ENCODE measurements at places on chromosomes 5 and 9.

DNA sequence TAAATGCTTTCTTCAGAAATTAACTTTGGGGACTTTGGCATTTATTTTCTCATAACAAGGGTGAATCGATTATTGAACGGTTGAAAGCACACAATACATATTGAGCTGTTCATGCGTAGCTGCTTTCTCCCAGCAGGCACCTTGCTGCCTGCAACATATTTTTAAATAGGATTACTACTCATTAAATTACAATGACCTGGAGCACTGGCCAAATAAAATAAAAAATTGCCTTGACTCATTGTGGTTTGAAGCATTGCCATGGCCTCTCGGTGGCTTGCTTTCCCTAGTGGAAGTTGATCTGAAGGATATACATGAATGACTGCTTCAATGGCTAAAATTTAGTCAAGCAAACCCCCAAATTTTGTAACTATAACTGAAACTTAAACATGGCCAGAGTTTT is 181.6 kb upstream of the NUDT12 start:
- no peak for DNase-seq

DNA sequence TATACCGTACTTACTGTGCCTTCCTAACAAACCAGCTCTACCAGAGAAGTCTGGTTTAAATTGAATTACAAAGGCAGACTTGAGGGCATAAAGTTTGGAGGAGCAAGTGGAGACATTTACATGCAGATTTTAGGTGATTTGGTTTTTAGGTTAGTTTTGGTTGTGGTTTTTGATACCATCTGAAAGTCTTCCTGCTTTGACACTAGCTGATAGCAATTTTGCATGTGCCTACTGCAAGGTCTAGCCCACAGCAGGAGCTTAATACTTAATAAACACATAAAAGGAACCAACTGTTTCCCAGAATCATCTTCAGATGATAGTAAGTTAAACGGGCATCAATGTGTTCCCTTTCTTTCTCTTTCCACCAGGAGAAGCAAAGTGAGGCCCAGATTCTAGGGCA is 3.4 kb upstream of the ESM1 start:
- no peak for DNase-seq

GRCh38 chr9:74498621-74499095 is 1.5 kb downstream of the RORB start:
- DNase-seq: no peak

DNA sequence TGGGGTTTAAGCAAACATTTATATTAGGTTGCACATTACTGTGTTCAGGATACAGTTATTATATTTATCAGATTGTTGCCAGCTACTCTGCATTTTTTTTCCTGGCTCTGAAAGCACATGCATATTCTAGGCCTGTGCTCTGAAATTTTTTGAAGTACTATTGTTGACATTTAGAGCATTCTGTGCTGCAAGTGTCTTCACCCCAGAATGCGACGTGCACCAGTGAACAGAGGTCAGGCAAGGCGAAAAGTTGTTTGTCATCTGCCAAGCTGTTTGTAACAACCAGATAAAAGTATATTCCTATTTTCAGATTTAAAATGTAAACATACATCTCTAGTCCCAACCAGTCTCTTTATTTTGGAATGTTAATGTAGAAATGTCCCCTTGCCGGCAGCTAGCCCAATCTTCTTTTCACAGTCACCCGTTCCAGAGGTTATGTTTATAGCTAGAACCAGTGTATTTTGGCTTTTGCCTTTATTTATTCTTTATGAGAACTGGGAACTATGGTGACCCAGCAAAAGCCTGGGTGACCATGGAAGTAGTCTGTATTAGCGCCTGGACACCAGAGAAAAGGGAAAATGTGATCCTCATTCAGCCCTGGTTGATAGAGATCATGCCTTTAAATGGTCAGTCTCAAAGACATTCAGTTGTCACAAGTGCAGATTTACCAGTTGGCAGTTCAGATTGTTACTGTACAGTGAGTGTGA is 84.6 kb downstream of the NDUFAF2 start:
- no peak for DNase-seq

GRCh38 chr9:132235894-132236661 is 74.2 kb downstream of the NTNG2 start:
- peak; percentile 61 for DNase-seq

DNA sequence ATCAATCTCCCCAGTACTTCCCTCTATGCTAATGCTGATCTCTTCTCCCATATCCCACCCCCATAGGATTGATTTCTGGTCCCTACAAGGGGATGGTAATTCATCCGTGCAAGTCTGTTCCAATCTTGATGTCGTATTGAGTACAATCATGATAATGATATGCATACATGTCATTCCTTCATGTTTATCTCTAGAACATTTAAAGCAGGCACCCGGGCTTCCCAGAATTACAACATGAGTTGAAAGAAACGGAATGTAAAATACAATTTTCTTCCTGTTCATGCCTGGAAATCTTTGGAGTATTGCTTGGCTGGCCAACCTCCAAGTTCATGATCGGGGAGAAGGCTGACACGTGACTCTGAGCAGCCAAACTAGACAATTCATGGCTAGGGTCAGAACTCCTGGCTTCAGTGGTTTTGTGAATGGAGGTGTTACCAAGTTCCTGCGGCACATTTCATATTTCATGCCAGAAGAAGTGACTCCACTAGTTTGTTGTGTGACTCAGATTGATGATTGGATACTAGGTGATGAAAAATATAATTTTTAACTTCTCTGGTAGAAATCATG is 66.6 kb downstream of the C9orf152 start:
- peak; percentile 93 for DNase-seq

- DNase-seq: no peak
Observed at GRCh38 chr9:11931751-11932150, 761.4 kb upstream of the TYRP1 start.

DNA sequence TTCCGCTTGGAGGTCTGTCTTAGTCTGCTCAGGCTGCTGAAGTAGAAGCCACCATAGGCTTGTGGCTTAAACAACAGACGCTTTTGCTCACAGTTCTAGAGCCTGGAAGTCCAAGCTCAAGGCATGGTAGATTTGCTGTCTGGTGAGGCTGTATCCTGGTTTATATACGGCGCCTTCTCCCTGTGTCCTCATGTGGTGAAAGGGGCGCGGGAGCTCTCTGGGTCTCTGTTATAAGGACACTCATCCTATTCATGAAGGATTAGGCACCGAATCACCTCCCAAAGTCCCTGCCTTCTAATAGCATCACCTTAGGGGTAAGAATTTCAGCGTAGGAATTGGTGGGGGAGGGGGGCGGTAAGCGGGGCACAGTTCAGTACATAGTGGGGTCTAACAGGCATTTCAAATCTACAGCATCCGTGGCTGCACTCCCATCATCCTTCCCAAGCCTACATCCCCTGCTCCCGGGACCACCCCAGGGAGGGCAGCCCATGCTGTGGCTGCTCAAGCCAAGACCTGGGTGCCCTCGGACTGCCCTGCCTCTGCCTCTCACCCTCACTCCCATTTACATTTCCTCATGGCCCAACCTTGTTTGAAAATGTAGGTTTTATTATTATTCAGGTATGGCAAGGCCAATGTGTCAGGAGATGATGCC is 15.1 kb upstream of the LPCAT1 start:
- no peak for DNase-seq

- no peak for DNase-seq
Observed at GRCh38 chr9:89468281-89468960, 29.5 kb downstream of the SEMA4D start.

GRCh38 chr9:132040246-132040645 is 39.4 kb downstream of the MED27 start:
- DNase-seq: no peak

GRCh38 chr5:4189317-4189716 is 593.7 kb downstream of the IRX1 start:
- no peak for DNase-seq

- DNase-seq: no peak
Observed at GRCh38 chr9:135520916-135521607, at the start of gene LCN1. TSS of gene LCN1 (plus strand) at chr9:135521440. CDS start at chr9:135521498, 58 bp downstream.

GRCh38 chr9:16680975-16681651 is 189.4 kb downstream of the BNC2 start:
- no peak for DNase-seq

GRCh38 chr9:75002422-75003023 is 25.6 kb downstream of the CARNMT1 start:
- DNase-seq: no peak

GRCh38 chr9:128715436-128715750 is 8.5 kb downstream of the ZDHHC12 start:
- DNase-seq: no peak

DNA sequence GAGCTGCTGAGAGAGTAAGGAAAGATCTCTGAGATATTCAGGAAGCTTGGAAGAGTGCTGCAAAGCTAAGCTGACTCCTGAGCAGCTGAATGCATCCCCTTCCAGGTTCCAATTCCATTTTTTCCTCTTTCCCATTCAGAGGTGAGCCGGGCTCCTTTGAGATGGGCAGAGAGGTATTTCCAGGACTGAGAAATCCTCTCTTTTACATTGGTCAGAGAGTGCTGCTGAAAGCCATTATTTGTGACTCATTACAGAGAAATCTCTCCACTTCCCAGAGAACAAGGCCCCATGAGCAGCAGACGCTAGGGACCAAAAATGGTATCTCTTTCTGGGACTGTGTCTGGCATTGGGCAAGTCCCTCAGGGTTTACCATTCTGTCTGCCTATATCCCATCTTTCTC is 3.7 kb downstream of the MCTP1 start:
- peak; percentile 22 for DNase-seq

DNA sequence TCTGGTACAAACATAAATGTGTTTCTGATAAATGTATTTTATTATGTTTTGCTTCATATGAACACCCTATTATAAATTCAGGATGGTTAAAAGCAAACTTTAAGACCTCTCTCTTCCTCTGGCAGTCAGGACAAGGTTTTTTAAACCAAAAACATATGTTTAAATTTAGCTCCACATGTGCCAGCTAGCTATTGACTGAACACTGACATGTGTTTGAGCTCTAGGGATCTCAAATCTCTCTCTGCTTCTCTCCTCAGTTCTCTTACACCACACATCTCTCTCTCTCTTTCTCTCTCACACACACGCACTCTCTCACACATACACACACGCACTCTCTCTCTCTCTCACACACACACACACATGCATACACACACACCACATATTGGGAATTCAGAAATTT is 150.1 kb upstream of the RFX3 start:
- DNase-seq: peak; percentile 6

- no peak for DNase-seq
Observed at GRCh38 chr9:8887369-8887768, 1087.8 kb upstream of the DMAC1 start.

DNA sequence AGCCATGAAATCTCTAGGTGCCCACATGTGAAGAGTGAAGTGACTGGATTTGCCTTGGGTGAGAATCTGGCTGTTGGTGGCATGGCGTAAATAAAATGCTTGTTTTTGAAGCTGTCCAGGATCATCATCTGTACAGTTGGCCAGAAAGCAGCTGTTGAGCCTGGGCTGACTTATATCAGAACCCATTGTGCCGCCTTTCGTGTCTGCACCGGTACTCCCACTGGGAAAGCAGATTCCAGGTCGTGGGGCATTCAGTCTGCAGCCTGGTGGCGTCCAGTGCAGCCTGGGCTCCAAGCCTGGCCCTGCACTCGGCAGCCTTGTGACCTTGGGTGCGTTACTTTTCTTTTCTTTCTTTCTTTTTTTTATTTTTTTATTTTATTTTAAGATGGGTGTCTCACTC is 27.8 kb downstream of the PRRC2B start:
- no peak for DNase-seq

- DNase-seq: no peak
Observed at GRCh38 chr5:761059-761771, 23.3 kb downstream of the ZDHHC11B start.

DNA sequence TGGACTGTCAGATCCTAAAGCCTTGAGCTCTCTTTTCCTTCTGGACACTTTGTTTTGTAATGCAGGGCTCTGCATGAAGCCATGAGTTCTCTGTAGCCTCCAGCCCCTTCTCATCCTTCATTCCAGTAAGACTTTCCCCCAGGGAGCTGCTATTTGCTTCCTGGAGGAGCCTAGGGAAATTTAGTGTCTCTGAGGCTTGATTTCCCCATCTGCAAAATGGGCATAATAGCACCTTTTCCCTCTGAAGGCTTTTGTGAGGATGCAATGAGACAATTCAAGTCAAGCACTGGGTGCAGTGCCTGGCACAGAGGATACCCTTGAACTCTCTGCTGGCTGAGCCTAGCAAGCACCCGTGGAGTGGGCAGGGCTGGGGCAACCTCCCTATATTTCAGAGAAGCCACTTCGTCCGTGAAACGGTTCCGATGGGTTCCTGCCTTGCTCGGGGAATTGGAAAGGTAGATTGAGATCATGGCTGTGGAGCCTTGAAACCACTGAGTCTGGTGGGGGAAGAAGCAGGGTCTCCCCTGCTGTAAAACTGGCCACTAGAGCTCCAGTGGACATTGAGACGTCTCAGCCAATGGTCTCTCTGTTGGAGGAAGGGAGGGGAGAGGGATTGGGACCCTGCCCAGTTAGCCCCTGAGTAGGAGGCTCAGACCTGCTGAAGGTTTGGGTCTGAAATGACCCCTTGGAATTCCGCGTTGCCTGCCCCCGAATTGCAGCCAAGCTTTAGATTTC is 14.3 kb upstream of the DAB2IP start:
- DNase-seq: no peak

DNA sequence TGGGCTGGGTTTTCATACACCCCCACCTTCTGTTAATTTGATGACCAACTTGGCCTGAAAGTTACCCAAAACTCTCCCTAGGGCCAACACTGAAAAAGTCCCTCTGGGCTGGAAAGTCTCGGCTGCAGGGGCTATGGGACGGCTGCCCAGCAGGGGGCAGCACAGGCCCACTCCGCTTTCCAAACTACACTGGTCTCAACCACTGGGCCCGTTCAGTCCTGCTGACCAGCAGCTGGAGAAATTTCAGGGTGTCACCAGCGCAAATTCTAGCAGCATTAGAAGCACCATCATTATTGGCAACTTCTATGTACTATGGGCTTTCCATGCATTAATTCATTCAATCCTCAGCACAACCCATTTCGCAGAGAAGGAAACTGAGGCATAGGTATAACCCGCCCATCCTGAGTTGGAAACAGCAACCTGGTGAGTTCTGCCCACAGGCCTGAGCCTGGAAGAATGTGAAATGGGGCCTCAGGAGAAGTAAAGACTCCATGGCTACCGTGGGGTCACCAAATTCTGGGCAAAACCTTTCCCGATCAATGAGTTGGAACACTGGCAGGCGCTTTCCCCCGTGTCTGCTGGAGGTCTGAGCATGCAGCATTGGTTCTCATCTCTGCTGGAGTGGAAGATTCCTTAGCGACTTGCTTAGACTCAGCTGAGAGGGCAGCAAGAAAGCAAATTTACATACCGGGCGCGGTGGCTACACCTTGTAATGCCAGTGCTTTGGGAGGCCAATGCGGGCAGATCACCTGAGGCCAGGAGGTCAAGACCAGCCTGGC is 9.7 kb downstream of the ORM2 start:
- DNase-seq: peak; percentile 57

All from mesenchymal stem cell (in vitro differentiated cells and primary cell).